Activated CD8-positive, alpha-beta memory T cell treated with anti-CD3 and anti-CD28 coated beads for 1 hour (primary cell): ENCODE measurements at places on chromosomes 6 and 20.

DNA sequence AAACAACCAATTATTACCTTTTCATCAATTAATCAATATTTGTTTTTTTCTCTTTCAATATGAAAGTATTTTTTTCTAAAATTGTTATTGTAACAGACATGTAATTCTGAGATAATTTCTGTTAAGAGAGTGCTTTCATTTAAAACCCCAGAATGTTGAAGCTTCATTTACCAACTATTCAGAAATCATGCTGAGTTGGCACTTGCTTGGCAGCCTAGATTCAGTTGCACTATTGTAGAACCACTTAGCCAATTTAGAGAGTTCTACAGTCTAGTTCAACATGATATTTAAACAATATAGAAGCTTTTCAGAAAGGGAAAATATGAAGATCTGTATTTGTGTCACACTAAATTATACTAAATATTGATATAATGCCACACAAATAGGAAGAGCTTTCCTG, 56.1 kb upstream of the NKAIN2 start:
- DNase-seq = no peak

- DNase-seq = no peak
These were observed 35.2 kb downstream of the NTSR1 start for GRCh38 chr20:62743777-62744317.

- DNase-seq = no peak
These were observed 28.3 kb downstream of the SERPINB6 start for GRCh38 chr6:2942914-2943563.

DNA sequence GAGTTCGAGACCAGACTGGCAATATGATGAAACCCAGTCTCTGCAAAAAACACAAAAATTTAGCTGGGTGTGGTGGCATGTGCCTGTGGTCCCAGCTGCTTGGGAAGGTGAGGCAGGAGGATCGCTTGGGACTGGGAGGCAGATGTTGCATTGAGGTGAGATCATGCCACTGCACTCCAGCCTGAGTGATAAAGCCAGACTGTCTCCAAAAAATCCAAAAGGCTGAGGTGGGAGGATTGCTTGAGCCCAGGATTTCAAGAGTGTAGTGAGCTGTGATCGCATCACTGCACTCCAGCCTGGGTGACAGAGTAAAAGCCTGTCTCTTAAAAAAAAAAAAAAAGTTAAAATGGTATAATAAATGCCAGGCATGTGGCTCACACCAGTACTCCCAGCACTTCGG, 1.3 kb upstream of the PTCRA start:
- DNase-seq = no peak

DNA sequence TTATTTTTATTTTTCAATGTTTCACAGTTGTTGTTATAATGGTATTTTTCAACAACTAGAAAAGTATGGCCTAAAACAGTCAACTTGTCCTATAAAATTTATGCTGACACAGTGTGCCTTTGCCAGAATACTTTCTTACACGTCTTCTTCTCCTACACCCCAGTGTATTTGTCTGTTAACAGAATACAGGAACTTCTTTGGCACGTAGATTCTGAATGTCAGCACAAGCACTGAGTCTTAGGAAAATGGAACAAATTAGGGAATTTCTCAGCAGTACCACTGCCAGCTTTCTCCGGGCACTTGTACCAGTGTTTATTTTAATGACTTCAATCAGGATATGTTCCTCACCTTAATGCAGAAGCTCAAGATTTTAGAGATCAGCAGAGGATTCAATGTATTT, 26.7 kb upstream of the AKIRIN2 start:
- DNase-seq = no peak

- no peak for DNase-seq
These were observed 114.4 kb downstream of the FOXC1 start for GRCh38 chr6:1724124-1724523.

DNA sequence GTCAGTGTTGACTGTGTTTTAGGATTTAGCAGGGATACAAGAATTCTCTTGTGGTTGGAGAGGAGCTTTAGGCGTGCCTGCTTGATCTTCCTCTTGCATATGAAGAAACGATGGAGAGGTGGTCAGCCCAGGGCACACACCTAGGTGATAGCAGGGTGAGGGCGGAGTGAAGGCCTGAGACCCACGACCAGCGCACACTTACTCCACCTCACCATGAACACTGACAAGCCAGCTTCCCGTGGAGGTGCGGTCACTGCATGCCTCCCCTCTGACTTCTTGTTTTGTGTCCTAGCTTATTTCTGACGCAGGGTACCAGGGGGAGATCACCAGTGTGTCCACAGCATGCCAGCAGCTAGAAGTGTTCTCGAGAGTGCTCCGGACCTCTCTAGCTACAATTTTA, 8.1 kb downstream of the NELFCD start:
- no peak for DNase-seq

DNA sequence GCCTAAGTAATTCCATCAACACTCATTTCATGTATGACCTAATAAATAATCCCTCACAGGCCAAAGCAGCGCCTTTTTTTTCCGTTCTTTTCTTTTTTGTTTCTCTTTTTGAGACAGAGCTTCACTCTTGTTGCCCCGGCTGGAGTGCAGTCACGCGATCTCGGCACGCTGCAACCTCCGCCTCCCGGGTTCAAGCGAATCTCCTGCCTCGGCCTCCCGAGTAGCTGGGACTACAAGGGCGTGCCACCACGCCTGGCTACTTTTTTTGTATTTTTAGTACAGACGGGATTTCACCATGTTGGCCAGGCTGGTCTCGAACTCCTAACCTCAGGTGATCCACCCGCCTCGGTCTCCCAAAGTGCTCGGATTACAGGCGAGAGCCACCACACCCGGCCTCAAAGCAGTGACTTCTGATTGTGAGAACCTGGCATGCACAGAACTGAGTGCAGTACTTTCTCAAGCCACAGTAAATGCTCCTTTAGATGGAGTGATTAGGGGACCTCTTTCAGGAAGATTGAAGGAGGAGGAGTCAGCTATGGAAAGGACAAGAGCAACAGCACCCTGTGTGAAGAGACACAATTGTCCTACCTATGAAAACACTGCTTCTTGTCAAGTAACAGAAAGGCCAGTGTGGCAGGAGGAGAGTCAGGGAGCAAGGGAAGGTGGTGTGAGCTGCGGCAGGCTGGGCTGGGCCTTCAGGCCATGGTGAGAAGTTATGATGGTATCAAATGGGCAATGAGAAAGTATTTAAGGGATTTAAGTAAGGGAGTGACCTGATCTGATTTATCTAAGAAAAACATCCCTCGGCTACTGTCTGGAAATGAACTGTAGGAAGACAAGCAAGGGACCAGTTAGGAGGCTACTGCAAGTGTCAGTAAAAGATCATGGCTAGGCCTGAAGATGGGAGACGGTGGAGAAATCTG, 1.7 kb upstream of the SCAF8 start:
- DNase-seq = no peak

DNA sequence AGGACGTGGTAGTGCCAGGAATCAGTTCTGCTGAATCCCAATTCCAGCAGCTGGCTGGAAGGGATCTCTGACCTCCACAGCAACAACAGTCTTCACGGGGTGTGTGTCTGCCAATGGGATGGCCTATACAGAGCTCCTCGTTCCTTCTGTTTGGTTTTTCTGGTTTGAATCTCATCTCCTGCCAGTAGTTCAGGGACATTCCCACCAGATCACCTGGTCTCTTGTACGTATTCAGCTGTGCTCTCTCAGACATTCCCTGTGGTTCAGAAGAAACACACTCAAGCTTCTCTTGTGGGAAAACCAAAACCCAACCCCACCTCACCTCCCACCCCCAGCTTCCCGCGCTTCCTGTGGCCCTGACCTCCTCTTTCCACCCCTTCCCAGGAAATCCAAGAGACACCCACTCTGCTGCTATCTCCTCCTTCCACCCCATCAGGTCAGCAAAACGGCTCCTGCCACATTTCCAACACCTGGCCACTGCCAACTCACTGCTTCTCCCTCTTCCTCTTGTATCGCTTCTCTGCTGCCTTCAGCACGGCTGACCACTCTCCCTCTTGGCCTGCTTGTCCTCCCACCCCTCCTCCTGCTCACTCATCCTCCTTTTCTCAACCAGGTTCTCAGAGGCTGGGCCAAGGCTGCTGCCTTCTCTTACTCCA, 63.3 kb upstream of the PTGIS start:
- DNase-seq = no peak

DNA sequence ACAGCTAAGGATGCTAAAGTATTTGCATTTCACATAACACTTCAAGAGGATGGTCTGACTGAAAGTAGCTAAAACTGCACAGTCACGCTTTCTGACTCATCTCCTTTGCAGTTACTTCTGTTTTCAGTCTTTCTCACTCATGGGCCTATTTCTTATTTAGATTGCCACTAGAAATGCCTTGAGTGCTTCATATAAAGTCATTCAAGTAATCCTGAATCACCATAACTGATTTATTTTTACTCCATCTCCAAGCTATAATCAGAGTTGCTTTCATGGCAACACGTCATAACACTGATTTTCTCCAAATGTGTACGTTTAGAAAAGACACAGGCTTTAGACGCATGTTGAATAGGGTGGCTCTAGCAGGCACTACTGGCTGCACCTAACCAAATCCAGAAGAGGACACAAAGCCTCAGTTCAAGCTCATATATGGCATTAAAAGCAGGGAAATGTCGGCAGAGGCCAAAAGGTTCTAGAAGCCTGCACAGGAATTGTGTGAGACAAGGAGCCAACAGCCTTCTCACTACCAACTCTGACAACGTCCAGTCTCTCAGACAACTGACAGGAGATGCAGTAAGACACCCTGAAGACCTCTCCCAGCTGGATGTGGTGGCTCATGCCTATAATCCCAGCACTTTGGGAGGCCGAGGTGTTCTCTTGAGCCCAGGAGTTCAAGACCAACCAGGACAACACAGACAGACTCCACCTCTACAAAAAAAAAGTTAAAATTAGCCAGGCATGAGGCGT, 64.1 kb upstream of the BEND6 start:
- DNase-seq = no peak

GRCh38 chr6:22049002-22049401, 247.8 kb downstream of the PRL start:
- DNase-seq = no peak

DNA sequence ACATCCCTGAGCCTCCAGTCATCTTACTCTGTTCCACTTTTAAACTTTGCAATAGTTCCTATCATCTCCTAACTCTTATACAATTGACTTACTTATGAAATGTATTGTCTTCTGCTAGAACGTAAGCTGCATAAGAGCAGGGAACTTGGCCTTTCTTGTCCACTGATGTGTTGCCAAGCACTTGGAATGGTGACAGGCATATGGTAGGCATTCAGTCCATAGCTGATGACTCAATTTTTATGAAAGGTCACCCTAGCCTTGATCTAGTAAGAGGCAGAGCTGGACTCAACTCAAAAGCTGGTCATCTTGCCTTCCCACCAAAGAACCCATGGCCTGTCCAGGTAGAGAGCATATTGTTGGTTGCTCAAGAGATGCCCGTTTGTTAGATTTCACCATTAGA, 82.4 kb upstream of the FAM184A start:
- no peak for DNase-seq

- DNase-seq = no peak
These were observed 45.6 kb downstream of the FOXO3 start for GRCh38 chr6:108606250-108606690.

DNA sequence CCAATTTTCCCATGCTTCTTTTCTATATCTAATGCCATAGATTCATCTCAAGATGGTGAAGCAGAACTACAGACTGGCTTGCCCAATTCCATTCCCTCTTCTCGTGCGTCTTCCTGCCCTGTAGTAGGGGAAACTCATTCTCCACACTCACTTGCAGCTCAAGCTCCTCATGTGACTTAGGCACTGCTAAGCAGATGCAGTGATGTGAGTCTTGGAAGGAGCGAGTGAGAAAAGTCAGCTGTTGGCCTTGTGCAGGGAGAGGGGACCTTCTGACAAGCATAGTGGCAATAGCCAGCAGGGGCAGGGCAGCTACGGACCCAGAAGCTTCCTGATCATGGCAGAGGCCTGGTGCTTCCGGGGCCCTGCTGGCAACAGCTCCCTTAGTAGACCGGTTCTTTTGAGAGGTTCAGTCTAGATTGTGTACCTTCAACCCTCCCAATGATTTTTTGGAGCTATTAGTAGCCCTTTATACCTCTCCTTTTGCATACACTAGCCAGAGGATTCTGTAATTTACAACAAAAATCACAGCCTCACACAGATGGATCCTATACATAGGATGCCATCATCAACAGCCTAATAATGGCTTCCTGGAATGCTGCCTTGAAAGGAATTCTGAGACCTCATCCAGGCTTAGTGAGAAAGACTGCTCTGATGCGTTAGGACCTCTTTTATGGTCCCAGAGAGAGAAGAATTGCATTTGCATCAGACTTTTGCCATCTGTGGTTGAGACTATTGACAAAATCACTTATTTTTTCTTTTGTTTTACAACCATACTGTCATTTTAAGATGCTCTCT, 121.5 kb upstream of the RIPOR2 start:
- no peak for DNase-seq

GRCh38 chr20:19934792-19935491, 82.2 kb upstream of the NAA20 start:
- no peak for DNase-seq

- DNase-seq = no peak
These were observed 132.7 kb downstream of the FYN start for GRCh38 chr6:111740506-111740905.

DNA sequence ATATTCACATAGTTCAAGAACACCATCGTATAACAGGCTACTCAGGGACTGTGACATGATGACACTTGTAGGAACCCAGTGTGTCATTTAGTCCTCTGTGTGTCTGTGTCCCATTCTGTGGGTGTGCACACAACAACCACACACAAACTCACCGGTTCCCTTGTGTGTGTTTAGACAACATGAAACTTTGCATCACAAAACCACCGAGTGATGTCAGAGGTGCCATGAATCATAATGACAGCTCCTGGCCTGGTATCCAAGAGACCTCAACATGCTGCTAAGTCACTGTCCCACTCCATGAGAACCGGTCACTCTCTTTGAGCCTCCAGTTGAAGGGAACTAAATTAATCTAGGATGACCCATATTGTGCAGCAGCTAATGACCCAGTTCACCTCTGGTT, 421.3 kb downstream of the PREX1 start:
- DNase-seq = no peak

GRCh38 chr6:159444056-159444760, 248.8 kb downstream of the SOD2 start:
- no peak for DNase-seq

DNA sequence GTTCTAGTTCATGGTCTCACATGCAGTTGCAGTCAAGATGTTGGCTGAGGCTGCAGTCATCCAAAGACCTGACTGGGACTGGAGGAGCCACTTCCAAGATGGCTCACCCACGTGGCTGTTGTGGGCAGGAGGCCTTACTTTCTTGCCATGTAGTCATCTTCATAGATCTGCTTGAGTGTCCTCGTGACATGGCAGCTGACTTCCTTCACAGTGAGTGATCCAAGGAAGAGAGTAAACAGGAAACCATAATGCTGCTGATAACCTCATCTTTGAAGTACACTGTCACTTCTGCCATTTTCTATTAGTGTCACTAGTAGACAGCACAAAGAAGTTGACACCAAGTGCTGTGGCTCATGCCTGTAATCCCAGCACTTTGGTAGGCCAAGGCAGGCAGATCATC, 40.1 kb upstream of the AKIRIN2 start:
- peak; percentile 8 for DNase-seq
